ENCODE measurements at places on chromosomes 1 and 21.
A peak's percentile ranks its signal among the peaks of the same experiment; 100 is the strongest.

- DNase-seq: no peak
Observed at GRCh38 chr1:18646786-18647410, 16.3 kb downstream of the PAX7 start.

DNA sequence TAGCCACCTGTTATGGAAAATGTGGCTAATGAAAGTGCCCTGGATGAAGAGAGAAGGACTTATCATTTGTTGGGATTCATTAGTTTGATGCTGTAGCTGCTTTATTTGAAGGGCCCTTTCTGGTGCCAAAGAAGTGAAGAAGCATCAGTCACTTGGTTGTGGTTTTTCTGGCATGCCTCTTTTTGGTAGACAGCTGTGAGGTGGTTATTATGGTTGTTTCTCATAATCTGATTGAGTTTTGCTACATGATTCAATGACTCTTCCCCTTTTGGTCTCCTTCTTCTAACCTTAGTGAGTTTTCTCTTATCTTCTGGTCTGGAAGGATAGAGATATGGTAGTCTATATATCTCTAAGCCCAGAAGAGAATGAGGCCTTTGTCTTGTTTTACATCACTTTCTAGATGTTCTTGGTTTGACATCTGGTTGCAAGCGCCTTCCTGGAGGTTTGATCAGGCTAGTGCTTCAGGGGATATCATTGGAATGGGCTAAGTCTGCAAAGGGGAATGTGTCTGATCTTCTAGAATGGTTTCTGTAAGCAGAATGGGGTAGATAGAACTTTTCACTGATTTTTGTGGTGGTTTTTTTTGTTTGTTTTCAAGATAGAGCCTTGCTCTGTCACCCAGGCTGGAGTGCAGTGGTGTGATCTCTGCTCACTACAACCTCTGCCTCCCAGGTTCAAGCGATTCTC, 26.0 kb downstream of the ARID1A start:
- no peak for DNase-seq

- no peak for DNase-seq
Observed at GRCh38 chr1:25863486-25864262, 4.4 kb upstream of the AUNIP start.

GRCh38 chr21:15441060-15441493, 288.7 kb upstream of the USP25 start:
- no peak for DNase-seq

GRCh38 chr1:83787246-83787998, 211.5 kb downstream of the TTLL7 start:
- DNase-seq: no peak

DNA sequence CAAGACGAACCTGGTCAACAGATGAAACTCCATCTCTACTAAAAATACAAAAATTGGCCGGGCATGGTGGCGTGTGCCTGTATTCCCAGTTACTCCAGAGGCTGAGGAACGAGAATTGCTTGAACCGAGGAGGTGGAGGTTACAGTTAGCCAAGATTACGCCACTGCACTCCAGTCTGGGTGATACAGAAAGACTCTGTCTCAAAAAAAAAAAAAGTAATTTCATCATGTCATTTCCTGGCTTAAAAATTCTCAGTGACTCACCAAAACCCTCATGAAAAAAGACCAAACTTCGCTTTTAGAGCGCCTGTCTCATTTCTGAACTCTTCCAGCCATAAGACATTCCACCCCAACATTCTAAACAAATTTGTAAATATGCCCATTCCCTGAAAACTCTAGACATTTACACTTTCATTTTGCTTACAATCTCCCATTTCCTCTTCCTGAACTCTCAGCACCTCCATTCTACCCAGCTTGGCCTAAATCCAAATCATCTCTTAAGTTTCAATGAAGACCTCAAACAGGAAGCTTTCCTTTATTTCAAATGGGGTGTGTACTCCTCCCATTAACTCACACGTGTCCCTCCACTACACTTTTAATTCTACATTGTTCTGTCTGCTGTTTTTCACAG, 50.5 kb upstream of the PRRC2C start:
- peak; percentile 90 for DNase-seq

DNA sequence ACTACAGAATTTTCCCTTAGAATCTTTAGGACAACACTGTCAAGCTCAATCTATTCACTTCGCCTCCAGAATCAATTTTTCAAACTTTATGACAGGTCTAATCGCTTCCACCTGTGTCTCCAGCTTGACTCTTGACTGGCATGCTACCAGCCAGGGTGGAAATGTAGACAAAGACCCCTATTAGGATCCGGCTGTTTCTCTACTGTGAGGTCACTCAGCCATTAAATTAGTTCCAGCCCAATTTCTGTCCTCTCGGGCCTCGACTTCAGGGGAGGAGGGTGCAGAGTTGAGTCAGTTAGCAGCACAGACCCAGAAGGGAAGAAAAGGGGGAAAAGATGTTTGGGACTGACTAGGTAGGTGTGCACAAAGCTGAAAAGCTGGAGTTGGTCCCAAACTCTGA, 78.5 kb downstream of the HLCS start:
- DNase-seq: no peak

DNA sequence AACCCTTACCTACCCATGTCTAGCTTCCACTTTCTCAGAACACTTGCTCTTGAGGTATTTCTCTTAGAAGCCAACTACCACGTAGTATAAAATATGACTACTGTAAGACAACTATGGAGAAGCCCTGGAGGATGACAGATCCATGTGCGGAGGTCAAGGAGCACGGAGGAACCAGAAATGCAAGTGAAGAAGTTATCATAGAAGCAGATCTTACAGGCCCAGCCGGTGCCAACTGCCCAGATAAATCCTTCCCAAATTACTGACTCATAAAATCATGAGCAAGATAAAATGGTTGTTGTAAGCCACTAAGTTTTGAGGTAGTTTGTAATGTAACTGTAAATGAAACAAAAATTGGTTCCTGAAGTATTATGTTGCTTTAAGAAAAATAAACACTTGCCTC, 12.6 kb downstream of the GTF2B start:
- DNase-seq: no peak

- DNase-seq: no peak
Observed at GRCh38 chr1:1979482-1980165, 24.0 kb downstream of the CFAP74 start.

DNA sequence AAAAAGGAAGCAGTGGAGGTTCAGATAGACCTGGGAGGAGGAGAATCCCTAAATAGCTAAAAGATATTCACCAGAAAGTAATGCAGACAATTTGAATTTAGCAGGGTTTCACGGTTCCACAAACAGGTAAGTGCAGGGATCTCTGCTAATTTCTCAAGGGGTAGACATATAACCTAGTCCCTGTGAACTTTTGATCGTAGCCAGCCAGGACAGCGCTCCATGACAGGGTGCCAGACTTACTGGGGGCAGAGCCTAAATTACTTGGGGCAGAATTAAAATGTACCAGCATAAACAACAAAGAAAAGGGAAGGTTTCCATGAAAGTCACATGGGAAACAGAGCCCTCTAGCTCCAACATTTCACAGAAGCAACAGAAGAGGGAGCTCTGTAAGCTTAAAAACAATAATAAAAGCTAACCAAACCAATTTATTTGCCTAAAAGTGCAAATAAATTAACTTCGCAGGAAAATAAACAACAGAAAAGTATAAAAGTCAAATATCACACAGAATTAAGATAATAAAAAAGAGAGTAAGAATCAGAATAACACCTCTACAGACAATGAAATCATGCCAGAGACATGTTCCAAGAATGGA, 198.3 kb downstream of the DUSP10 start:
- peak; percentile 69 for DNase-seq

DNA sequence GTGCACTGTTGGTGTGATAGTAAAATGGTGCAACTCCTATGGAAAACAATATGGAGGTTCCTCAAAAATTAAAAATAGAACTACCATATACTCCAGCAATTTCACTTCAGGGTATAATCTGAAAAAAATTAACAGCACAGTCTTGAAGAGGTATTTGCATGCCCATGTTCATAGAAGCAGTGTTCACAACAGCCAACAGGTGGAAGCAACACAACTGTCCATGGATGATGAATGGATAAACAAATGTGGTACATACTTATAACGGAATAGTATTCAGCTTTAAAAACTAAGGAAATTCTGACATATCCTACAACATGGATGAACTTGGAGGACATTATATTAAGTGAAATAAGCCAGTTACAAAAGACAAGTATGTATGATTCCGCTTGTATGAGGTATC, 8.2 kb downstream of the TTLL7 start:
- DNase-seq: no peak

DNA sequence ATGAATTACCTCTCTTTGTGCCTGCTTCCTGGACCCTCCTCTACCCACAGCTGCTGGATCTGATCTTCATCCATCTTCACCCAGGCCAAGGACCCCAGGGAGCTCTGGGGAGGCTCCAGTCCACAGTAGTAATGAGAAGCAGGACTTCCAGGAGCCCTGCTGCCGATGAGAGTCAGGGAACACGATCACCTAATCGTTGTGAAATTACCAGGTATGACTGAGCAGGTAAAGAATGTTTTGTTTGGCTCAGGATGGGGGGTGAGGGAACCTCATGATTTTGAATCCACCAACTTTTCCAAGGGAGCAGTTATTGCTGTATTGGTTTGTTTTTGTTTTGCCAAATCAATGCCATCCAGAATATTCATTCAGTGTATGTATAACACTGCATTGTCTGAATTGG, 454.0 kb downstream of the PLPP3 start:
- no peak for DNase-seq

DNA sequence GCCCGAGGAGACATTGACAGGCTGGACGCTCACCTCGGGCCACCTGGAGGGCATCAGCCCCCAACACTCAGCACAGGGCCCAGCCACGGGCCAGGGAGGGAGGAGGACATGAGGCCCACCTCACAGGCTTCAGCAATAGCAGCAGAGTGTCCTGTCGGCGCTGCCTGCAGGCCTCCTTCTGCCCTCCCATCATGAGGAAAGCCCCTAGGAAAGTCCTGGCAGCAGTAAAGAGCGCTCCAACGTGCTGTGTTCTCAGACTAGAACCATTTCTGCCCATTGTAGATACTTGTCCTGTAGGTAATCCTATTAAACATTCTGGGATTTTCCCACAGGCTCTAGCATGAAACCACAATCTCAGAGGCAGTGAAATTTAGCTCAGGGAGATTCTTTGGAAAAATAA, 62.0 kb upstream of the GALNT2 start:
- no peak for DNase-seq

DNA sequence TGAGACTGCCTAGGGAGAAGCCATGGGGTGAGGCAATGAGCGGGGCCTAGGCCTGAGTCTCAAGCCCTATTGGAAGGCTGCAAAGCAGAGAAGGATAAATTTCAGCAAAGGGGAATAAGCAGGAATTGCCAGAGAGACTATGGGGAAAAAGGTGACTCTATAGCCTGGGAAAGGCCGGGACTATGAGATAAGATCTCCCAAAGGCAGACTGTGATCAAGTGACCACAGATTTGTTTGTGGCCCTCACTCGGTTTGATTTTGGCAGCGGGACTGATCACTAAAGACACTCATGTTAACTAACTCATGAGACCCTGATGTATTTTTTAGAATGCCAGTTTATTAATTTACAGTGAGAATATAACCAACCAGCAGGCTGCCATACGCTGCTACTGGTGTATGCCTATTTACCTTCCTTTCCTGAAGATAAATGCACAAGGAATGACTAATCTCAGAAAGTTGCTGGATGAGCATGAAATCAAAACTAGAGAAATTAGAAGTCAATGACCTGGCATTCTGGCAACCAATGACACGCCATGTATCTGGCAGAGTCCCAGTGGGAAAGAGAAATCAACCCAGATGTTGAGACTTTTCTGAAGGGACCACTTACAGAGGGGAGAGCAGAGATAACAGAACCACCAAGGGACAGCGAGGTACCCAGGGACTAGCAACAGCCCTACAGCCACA, 4.3 kb downstream of the HSF2BP start:
- no peak for DNase-seq

DNA sequence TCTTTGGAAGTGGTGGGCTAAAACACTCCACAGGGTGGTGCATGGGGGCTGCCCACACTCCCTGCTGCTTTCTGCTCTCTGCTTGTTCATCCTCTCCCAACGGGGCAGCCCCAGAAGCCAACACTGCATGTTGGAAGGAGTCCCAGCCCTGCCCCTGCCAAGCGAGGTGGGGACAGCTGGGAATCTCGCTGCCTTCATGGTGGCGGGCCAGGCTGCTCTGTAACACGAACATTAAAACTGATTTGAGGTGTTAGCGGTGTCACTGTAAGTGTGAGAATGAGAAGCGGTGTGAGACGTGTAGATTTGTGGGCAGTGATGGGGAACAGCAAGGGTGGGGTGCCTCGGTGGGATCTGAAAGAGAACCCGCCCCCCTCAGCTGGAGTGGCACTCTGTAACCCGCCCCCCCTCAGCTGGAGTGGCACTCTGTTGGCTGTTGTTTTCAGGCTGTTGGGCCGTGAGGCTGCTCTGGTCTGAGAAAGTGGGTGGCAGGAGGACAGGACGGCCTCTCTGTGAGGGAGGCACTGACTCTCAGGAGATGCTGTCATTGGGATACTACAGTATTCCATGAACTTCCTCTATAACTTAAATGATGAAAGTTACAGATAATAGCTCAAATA, 80.9 kb downstream of the PCBP3 start:
- DNase-seq: no peak

DNA sequence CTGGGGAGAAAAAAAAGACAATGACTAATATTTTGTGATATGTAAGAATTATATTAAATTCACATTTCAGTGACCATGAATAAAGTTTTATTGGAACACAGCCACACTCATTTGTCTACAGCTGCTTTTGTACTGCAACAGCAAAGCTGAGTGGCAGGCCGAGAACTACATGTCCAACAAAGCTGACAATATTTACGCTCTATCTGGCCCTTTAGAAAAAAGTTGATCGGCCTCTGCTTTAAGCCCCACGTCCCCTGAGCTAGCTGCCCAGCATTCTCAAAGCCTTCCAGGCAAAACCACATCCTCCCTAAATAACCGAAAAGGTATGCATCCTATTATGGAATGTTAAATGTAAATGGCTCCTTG, 8.6 kb downstream of the SLC2A1 start:
- peak; percentile 35 for DNase-seq

DNA sequence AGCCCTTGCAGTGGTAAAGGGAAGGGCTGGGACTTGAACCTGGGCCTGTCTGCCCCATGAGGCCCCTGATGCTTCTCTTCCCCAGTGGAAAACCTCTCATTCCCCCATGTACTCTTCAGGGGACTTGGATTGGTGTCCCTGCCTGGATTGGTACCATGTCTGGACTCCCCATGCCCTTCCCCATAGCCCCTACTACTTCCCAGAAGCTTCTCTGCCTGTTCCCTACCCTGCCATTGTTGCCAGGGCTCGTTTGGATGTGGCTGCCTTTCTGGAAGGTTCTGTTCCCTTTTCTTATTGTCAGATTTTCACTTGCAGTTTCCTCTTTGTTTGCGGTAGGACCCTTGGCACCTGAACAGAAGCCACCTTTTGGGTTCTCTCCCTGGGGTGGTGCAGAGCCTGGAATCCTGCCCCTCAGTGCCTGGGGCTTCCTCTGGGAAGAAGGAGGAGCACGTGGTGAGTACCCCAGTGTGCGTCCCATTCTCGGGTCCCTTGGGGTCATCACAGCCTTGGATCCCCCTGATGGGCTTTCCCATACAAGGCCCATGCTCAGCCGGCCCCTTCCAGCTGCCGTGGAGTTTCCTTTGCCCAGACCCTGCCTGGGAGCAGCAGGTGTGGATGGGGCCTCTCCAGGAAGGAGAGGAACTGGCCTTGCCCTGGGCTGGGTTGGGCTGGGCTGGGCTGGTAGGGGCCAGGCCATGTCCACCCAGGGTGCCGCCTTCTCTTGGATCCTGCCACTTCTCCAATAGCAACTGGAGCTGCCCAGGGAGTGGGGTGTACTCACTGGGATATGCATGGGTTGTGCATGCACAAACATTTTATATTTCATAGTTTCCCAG, 281.1 kb downstream of the PTPRU start:
- no peak for DNase-seq

All from fibroblast of pulmonary artery (primary cell).